Daoy (cell line): ENCODE measurements at places on chromosomes 3 and 15. TPM values are rescaled to one million over a fixed set of nuclear protein-coding genes. Genes with fewer than 3 reads are reported as not detected.
A peak's percentile ranks its signal among the peaks of the same experiment; 100 is the strongest.

ZKSCAN7 gene
- 2.1 and 2.2 TPM in 2 replicates for total RNA-seq

FMN1 gene
- 4.9 and 5.7 TPM in 2 replicates for total RNA-seq

- no peak for DNase-seq
Measured at GRCh38 chr3:34793057-34793456, 846.3 kb upstream of the ARPP21 start.

DNA sequence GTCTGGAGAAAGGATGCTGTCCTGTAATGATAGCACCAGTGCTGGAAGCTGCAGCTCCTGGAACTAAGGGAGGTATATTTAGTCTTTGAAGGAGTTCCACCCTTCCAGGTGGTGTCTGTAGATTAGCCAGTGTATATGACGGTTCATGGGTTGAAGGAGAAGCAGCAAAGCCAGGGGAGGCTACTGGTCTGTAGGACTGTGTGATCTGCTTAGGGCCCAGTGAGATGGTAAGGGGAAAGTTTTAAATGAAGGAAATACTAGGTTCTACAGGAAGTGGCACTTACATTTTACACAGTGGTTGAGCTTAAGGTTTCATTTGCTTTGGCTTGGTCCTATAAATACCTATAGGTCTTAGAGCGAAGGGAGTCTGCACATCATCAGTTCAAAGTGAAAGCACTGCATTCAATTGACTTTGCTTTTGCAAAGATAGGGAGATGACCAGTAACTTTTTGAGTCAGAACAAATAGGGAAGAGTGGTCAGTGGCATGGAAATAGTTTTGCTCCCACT, 5.6 kb downstream of the SLC25A38 start:
- no peak for DNase-seq

- DNase-seq: no peak
Measured at GRCh38 chr15:22925875-22926274, 54.3 kb downstream of the CYFIP1 start.

- peak; percentile 15 for DNase-seq
Measured at GRCh38 chr3:121482660-121483059, 63.1 kb downstream of the POLQ start.

- no peak for DNase-seq
Measured at GRCh38 chr3:122168044-122168443, 15.4 kb upstream of the CASR start.

DNA sequence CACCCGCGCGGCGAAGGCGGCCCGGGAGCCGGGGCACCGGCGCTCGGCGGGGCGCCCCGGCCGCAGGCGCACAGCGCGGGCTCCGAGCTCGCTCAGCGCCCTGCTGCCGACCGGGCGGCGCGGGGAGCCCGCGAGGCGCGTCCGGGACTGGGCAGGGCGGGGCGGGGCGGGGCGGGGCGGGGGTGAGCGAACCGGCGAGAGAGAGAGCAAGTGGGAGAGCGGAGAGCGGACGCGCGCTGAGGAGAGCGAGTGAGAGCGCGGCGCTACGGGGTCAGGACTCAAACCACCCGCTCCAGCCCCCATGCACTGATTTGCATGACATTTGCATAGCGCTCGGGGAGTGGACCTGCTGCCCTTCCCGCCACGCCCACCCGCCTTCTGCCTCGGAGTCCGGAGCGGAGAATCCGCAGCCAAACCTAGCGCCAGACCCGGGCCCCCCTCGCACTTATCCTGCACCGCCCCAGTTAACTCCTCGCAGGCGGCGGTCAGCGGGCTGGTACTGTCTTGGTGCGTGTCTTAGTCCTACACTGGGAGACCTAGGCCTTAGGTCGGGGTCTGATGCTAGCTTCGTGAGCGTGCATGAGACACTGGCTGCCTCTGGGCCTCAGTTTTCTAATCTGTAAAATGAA, at the start of gene MYLK:
TSS of gene MYLK (minus strand) at position 130 of the 629 bp plus-strand sequence. CDS start 90,491 bp downstream, outside the sequence.
- DNase-seq: peak; percentile 97

PLAAT1 gene
- 8.6 and 9.4 TPM in 2 replicates for total RNA-seq

- DNase-seq: no peak
Measured at GRCh38 chr3:100973594-100973993, 19.6 kb downstream of the ABI3BP start.

LRTM1 gene
- total RNA-seq: not detected in 2 replicates

GP9 gene
- total RNA-seq: not detected in 2 replicates

DNA sequence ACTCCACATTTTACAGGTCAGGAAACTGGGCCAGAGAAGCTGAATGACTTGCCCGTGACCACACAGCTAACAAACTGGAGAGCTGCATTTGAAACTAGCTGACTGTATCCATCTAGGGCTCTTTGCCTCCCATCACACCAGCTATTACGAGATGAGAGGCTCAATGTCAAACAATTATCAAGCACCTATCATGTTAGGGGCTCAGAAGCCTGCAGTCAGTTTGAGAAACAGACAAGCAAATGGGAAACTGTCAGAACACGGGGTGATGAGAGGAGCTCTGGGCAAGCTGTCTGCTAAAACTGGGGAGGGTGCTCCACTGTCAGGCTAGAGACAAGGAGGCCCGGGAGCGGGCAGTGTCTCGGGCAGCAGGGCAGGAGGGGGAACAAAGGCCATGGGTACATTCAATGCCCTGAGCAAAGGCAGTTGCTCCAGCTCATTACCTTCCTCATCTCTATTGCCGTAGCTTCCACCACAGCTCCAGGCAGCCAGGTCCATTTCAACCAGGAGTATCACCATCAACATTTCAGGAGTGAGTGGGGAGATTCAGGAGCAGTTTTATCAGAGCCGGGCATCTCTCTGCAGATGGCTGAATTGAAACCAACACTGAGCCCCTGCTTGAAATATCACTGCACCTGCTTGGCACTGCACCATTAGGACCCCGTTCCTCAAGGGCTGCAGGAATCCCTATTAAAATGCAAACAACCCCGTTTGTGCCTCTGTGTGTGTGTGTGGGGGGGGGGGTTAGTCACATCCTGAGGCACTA, 122.6 kb downstream of the RAB11A start:
- no peak for DNase-seq

LRRIQ4 gene
- total RNA-seq: not detected in 2 replicates

DNA sequence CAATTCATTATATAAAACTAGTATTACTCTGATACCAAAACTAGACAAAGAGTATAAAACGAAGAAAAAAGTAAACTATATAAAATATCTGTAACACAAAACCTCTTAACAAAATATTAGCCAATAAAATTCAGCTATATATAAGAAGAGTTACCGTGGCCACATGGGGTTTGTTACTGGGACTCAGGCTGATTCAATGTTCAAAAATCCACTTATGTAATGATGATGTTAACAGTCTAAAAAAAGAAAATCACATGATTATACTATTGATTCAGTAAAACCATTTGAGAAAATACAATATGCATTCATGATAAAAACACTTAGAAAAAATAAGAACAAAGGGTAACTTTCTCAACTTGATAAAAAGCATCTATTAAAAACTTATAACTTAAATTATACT, 18.3 kb downstream of the P2RY1 start:
- no peak for DNase-seq

- peak; percentile 55 for DNase-seq
Measured at GRCh38 chr3:187811585-187812250, 66.5 kb upstream of the BCL6 start.

- peak; percentile 26 for DNase-seq
Measured at GRCh38 chr3:88188436-88188835, 38.7 kb downstream of the C3orf38 start.

GRCh38 chr3:8576436-8576835, 68.2 kb downstream of the SSUH2 start:
- DNase-seq: no peak

GRCh38 chr3:42306499-42306898, 40.5 kb upstream of the CCK start:
- no peak for DNase-seq

DNA sequence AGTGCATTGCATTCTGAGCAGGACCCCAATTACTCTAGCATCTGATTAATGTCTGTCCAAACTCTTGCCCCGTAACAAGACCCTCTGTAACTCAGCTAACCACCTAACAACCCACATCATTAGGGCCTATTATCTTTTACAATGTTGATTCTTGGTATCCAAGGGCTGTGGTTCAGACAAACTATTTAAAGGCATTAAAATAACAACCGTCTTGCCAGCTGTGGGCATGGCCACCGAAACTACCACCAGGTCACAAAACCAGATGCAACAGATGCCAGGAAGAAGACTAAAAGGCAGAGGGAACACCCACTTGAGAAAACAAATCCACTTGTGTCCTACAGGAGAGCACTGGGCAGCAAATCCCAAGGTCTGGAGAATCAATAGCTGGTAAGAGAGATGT, 262.9 kb downstream of the ERC2 start:
- no peak for DNase-seq

- no peak for DNase-seq
Measured at GRCh38 chr15:53665930-53666329, 93.5 kb downstream of the WDR72 start.

TM4SF18 gene
- 0.23 TPM in 1 of 2 replicates, not detected in the other for total RNA-seq

- DNase-seq: peak; percentile 49
Measured at GRCh38 chr15:74752531-74752930, 3.9 kb downstream of the CYP1A2 start.

DNA sequence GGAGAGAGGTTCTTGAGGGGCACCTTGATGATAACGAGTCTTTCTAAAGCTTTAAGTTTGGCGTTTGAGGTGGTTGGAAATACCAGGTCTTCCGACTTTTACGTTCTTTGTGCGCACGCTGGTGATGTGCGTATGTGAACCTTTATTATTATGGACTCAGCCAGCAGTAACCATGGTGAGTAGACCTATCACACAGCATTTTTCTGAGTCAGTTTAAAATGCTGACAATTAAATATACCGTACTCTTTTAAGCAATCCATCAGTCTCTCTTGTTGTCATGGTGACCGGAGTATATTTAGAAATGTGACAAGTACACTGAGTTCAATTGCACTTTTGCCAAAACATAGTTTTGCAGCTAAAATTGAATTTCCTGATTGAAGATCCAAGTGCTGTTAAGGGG, 172.2 kb downstream of the LPP start:
- no peak for DNase-seq

DNA sequence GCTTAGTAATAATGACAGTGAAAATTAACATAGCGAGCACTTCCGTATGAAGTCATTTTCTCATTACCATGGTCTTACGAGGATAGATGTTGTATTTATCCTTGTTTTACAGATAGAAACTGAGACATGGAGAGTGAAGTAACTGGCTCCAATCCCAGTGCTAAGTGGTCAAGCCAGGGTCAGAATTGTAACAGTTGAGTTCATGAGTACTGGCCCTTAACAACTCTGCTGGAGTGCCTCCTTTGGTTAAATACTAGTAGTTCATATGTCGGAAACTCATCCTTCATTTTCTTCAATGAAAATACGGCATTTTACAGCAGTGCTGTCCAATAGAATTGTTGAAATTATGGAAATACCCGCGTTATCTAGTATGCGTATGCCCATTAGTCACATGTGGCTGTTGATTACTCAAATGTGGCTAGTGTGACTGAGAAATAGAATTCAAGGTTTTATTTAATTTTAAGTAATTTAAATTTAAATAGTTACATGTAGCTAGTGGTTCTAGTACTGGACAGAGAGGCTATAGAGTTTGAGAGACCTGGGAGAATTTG, 32.5 kb downstream of the FNDC3B start:
- no peak for DNase-seq

DNA sequence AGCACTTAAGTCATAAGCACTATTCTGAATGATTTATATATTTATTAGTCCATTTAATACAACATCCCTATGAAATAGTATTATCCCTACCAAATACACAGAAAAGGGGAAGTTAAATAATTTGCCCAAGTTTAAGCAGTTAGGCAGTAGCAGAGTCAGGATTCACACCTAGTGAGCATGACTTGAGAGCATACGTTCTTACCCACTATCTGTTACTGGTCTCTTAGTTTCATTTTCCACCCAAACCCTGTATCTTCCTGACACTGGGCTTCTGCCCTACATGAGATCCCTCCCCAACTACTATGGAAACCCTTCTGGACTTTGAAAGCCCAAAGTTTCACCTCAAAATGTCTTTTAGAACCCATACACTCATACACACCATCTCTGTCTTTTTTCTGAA, 4.4 kb upstream of the ATOSA start:
- no peak for DNase-seq

GRCh38 chr3:191020730-191021396, 158.4 kb upstream of the GMNC start:
- no peak for DNase-seq

GRCh38 chr3:62625268-62625667, 249.9 kb downstream of the CADPS start:
- DNase-seq: no peak

- no peak for DNase-seq
Measured at GRCh38 chr3:133441867-133442270, 42.0 kb downstream of the BFSP2 start.

GRCh38 chr15:47954196-47954595, 166.6 kb upstream of the SLC24A5 start:
- no peak for DNase-seq

PAK6 gene
- total RNA-seq: 0.12 and 0.57 TPM in 2 replicates

NR1I2 gene
- total RNA-seq: 1.0 and 1.3 TPM in 2 replicates

DNA sequence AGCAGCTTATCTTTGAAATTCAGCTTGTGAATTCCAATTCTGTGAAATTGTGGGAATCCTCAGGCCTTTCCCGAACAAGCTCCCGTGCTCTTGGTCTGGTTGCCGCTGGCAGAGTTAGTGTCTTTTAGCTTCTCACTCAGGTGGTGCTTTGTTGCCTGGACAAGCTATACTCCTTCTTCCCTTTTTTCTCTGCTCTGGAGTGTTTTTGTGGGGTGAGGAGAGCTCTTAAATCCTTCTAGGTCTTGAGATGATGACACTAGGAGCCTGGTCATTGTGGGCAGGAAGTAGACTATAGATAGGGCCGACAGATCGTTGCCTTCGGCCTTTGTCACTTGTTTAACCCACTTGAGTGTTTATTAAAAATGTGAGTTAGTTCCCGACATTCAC, 93.8 kb downstream of the SLCO3A1 start:
- no peak for DNase-seq

DNA sequence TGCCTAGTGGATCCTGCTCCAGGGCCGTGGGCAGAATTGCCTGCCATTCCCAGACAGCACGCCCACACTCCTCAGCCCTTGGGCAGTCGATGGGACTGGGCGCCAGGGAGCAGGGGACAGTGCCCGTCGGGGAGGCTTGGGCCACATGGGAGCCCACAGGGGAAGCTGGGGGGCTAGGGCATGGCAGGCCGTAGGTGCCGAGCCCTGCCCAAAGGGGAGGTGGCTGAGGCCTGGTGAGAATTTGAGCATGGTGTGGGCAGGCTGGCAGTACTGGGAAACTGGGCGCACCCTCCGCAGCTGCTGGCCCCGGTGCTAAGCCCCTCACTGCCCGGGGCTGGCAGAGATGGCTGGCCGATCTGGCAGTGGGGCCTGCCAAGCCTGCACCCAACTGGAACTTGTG, 1225.9 kb upstream of the EPHA6 start:
- DNase-seq: no peak

GRCh38 chr3:9909221-9910013, 6.8 kb downstream of the IL17RE start:
- DNase-seq: no peak

GRCh38 chr15:70801109-70801508, 37.8 kb upstream of the UACA start:
- no peak for DNase-seq

GRCh38 chr3:109057056-109057455, 60.9 kb downstream of the MORC1 start:
- DNase-seq: no peak

CDC25A gene
- 37.1 and 39.7 TPM in 2 replicates for total RNA-seq
